ENCODE measurements at places on chromosomes 6 and 20.

DNA sequence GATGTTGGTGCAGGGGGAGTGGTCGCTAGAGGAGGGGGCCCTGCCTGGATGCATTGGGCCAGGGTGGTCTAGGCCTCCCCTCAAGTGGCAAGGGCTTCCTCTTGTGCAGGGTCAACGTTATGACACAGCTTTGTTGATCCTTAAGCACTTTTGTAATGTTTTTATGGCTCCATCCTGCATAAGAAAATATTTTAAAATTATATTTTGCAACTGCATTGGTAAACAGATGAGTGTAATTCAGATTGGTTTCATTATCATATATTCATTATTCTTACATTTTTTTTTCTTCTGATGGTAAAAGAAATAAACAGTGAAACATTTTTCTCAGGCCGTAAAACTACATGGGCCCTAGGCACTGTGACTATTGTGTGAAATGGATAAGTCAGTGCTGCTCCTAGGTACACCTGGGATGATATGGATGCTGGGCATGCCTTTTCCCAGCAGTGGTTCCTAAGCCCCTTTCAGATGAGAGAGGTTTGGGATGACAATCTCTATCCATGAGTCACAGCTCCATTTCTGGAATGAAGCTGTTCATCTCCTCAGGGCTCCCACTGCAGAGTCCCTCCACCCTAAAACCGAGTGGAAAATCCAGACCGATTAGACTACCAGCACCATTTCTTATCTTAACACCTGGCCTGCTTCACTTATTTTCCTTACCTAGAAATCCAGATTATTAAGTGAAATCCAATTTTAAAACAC, 5.8 kb upstream of the SIM1 start:
- DNase-seq, result no peak

- no peak for DNase-seq
These were observed 312.9 kb upstream of the ARID1B start for GRCh38 chr6:156464100-156464878.

DNA sequence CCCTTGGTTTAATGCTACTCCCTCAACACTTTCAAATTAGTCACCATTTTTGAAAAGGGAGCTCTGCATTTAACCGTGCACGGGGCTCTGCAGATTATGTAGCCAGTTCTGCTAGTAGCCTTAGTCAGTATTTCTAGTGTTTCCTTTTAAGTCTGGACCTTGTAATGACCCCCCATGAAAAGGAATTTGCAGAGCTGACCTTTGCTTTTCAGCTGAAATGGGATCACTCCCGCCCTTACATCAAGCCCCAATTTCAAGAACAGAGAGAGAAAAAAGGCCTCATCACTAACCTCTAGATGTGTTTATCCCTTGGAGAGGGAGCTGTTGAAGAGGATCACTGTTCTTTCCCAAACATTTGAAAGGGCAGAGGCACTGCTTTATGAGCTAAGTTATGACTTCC, 490.7 kb upstream of the BTBD3 start:
- no peak for DNase-seq

GRCh38 chr20:646107-646867, 6.7 kb downstream of the SRXN1 start:
- DNase-seq, result no peak

- DNase-seq, result no peak
These were observed 94.3 kb downstream of the CDC5L start for GRCh38 chr6:44481760-44482159.

GRCh38 chr20:6295127-6295866, 172.5 kb upstream of the FERMT1 start:
- DNase-seq, result no peak

DNA sequence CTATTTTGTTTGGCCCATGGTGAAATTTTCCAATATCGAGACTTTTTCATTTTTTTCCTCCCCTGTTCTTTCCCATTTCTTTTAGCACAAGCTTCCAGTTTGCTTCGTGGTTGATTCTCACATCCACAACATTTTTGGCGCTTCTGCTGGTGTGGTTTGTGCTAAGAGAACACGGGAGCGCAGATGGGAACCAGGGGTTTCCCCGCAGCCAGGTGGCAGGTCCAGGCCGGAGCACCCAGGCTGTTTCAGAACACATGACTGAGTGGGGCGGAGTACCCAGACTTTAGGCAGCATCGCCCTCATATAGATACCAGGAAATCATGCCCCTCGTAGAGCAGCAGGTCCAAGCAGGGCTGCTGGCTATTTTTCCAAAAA, 58.0 kb downstream of the SYTL3 start:
- no peak for DNase-seq

GRCh38 chr20:59940956-59941294, 736 bp downstream of the FAM217B start:
- DNase-seq, result no peak

- DNase-seq, result no peak
These were observed 20.7 kb downstream of the GTPBP2 start for GRCh38 chr6:43608310-43608763.

DNA sequence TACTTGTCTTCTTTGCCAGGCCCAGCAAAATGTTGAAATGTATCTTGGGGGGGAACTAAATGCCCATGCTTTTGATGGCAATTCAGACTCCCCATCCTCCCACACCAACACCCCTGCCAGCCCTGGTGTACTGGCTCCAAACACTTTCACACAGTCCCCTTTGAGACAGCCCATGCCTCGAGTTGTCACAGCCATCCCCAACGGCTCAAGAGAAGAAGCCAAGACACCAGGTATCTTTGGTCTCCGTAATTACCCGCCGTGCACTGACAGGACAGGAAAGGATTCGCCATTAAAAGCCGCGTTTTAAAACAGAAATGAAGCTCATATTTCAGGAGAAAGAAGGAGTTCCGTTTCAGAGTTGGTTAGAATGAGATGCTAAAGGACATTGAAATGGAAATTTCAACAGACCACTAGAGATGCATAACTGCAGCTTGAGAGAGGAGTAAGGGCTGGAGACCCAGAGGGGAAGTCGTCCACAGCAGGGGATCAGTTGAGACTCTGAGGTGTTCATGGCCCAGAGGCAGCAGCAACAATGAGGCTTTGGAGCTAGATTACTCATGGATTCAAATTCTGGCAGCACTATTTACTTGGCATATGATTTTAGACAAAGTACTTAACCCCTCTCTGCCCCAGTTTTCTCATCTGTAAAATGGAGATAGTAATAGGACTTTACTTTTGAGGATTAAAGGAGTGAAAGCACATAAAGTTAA, 63.5 kb upstream of the ADGRF1 start:
- DNase-seq, result no peak

DNA sequence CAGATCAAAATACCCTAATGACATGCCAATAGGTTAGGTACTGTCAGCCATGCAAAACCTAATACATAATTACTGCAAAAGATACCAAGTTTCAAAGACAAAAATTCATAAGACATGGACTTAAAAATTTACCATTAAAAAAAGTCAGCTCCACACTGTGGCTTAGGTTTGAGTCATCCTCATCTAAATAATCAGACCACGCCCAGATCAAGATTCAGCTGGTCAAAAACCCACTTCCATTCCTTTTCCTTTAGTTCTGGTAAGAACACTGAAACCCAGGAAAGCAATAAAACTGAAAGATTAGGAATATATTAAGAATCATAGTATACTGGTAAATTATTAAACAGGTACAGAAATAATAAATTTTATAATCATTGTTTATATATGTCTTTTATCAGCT, 81.0 kb upstream of the ASF1A start:
- DNase-seq, result no peak

GRCh38 chr6:108667993-108668392, 107.3 kb downstream of the FOXO3 start:
- DNase-seq, result no peak

DNA sequence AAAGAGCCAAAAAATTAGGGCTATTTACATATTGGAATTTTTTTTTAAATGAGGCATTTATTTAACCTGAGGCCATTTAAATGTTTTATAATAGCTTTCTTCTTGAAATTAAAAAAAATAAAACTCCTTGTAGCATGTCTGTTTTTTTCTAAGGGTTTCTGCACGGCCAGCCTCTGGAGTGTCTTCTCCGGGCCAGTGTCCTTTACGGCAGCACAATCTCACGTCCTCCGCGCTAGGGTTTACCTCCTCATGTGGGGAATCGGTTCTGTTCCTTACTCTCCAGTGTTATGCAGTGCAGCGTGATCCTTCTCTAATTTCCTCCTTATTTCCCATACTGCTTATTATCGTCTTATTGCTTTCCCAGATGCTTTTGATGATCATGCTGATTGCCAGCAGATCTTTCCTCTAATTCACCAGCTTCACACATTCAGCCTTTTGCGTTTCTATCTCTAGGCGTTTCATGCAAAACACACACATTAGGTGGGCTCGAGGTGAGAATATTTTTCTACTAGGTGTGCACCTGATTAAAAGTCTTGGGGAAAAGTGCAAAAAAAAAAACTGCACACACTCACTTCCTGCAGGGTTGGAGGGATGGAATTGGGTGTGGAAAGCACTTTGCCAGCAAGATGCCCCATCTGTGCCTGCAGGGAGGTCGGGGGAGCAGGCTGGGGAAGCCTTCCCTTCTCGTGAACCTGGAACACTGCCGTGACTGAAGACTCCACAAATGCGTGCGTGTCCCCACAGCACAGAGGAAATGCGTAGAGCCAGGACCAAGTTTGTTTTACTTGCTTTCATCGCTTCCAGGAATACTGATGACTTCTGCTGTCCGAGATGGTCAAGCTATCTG, 56.1 kb downstream of the PSMG4 start:
- DNase-seq, result no peak

DNA sequence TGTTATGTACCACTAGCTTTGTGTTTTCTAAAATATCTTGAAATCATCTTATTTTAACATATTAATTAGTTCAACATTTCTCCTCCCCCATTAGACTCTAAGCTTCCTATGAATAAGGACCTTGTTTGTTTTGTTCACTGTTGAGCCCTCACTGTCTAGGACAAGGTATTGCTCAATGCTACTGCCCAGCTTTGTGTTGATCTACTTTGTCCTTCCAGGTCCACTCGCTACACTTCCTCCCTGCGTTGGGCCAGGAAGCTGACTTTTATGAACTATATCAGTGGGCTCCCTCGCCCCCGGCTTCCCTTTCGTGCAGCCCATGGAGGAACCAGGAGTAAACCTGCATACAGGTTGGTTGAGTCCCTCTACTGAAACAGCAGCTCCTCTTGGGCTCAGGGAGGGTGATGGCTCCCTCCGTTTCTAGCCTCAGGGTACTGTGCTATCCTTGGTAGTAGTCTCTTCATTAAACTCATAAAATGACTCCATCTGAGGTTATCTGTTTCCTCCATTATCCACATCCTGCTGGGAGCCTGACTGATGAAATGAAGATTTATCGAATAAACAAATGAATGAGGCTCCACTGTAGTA, 272.5 kb downstream of the CLIC5 start:
- no peak for DNase-seq

GRCh38 chr6:98471444-98471843, 362.9 kb upstream of the POU3F2 start:
- DNase-seq, result no peak

GRCh38 chr6:22765015-22765414, 195.6 kb downstream of the HDGFL1 start:
- DNase-seq, result no peak

DNA sequence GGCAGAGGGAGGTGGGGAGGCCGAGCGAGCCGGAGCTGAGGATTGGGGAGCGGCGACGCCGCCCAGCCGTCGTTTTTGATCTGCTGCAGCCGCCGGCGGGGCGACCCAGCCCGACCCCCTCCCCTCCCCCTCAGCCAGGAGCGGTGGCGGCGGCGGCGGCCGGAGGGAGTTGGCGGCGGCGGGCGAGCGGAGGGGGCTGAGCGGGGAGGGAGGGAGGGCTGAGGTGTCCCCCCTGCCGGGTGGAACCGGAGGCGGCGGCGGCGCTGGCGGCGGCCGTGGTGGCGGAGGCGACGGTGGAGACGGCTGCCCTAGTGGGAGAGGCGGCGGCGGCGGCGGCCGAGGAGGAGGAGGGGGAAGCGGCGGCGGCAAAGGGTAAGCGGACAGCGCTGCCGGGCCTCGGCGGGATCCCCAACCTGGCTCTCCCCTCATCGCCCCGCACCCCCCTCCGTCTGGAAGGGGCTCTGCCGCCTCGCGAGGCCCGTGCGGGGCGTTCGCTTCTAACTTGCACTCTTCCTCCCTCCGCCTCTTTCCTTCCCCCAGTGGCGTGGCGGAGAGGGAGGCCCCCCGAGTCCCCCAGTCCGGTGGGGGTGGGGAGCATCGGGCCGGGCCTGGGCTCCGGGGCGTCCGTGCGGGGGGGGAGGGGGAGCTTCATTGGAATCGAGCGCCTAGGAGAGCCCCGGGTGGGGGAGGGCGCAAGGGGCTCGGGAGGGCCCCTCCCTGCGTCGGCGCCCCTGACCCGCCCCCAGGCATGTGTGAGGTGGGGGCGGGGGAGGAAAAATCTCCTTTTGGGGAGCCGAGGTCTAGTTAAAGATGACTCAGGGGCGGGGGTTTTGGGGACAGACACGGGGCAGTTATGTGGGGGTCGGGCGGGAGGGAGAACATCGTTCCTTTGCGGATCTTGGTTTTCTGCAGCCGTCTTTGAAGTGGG, at the start of gene TAB2:
Gene TAB2, plus strand, starts transcription at position 69 of the 928 bp plus-strand sequence. CDS start 52,286 bp downstream, outside the sequence.
- no peak for DNase-seq

DNA sequence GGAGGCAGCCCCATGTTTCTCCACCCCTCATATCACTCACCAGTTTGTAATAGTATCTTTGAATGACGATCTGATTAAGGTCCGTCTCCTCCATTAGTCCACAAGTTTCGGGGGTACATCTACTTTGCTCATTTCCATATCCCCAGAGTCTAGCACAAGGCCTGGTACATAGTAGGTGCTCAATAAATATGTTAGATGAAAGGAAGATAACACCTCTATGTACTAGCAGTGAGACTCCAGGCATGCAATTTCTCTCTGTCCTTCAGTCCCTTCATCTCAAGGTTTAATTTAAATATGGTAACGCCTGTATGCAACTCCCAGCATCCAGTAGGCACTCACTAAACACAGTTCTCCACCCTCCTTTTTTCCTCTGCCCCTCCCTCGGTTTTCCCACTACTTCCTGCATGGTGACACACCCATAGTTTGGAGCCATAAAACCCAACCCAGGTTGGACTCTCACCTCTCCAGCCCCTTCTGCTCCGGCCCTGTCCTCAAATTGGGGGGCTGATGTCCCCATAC, 461 bp upstream of the HNF4A start:
- DNase-seq, result no peak

- DNase-seq, result peak; percentile 95
These were observed 13.7 kb upstream of the FAM83C start for GRCh38 chr20:35305682-35306556.

DNA sequence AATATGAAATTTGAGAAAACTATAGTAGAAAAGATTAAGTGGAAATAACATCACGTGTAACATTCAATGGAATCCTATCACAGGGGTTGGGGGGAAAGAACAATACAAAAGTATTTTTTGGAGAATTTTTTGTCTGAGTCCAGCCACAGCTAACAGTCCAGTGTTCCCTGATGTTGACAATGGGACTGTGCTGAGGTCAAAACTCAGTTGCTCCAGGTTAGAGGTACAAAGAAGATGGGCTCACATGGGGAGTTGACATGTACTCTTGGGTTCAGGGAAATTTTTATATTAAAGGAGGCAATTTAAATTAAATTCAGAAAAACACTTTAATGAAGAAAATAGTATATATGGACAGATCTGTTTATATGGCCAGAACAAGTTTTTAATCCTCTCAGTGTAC, 995 bp downstream of the MYCT1 start:
- DNase-seq, result no peak

DNA sequence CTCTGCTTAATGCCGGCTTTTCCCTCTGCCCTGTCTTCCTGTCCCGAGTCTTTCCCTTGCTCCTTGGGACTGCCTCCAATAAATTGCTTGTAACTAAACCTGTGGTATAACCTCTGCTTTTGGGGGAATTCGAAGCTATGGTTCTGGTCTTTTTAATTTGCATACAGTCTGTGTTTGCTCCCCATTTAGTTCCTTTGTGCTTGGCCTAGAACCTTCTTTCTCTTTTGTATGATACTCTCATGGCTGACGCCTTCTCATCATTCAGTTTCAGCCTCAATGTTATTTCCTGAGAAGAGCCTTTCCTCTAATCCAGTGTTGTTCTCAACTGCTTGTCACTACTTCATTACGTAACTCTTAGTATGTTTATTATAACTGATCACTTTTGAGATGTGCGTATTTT, 248.0 kb downstream of the PHF3 start:
- no peak for DNase-seq

Data from GOT3 (cell line).